Cardiac atrium fibroblast (primary cell): ENCODE measurements at places on chromosomes 2 and 18. TPM values are rescaled to one million over a fixed set of nuclear protein-coding genes. Genes with fewer than 3 reads are reported as not detected.

The CABYR gene
- total RNA-seq, result 1.8 and 2.0 TPM in 2 replicates

The ATP6V1B1 gene
- total RNA-seq, result 1.1 and 2.2 TPM in 2 replicates

The COX5B gene
- 265 and 287 TPM in 2 replicates for total RNA-seq

The REG3G gene
- total RNA-seq, result not detected in 2 replicates

The RBBP8 gene
- total RNA-seq, result 12.6 and 13.3 TPM in 2 replicates

The PFN4 gene
- total RNA-seq, result not detected in 2 replicates

The HAAO gene
- total RNA-seq, result not detected in 2 replicates

The LRPPRC gene
- 31.2 and 42.3 TPM in 2 replicates for total RNA-seq

The OR6B2 gene
- total RNA-seq, result not detected in 2 replicates

The TMEM198 gene
- 5.4 and 5.8 TPM in 2 replicates for total RNA-seq

The FHOD3 gene
- total RNA-seq, result under 0.01 and 0.18 TPM in 2 replicates

The ECEL1 gene
- not detected in 2 replicates for total RNA-seq

The DYSF gene
- total RNA-seq, result 6.3 and 12.2 TPM in 2 replicates

The LRRC30 gene
- total RNA-seq, result not detected in 2 replicates

The DSG4 gene
- total RNA-seq, result not detected in 2 replicates

The GAD1 gene
- total RNA-seq, result not detected in 2 replicates

The NTSR2 gene
- not detected in 2 replicates for total RNA-seq

The NYAP2 gene
- not detected in 2 replicates for total RNA-seq

The STK36 gene
- total RNA-seq, result 20.1 and 21.7 TPM in 2 replicates

The SRD5A2 gene
- not detected in 2 replicates for total RNA-seq

The PPP1R1C gene
- not detected in 2 replicates for total RNA-seq

The RNF144A gene
- total RNA-seq, result 1.9 and 5.4 TPM in 2 replicates

The GCKR gene
- 0.32 TPM in 1 of 2 replicates, not detected in the other for total RNA-seq

The INHA gene
- not detected in 2 replicates for total RNA-seq

The CERKL gene
- not detected in 2 replicates for total RNA-seq

The ATG9A gene
- total RNA-seq, result 57.6 and 109 TPM in 2 replicates

The OTX1 gene
- not detected in 2 replicates for total RNA-seq

The OTOS gene
- total RNA-seq, result not detected in 2 replicates

The SYT4 gene
- not detected in 2 replicates for total RNA-seq

The LYG2 gene
- not detected in 2 replicates for total RNA-seq

The FLACC1 gene
- 1.4 TPM in 1 of 2 replicates, not detected in the other for total RNA-seq

The DSEL gene
- 21.3 and 26.1 TPM in 2 replicates for total RNA-seq

The DUSP19 gene
- total RNA-seq, result 1.5 and 2.5 TPM in 2 replicates

The TMEM87B gene
- 25.5 and 34.5 TPM in 2 replicates for total RNA-seq

The UGT1A4 gene
- total RNA-seq, result not detected in 2 replicates

The IL1R2 gene
- 4.9 and 6.9 TPM in 2 replicates for total RNA-seq

The CYP27A1 gene
- 2.7 and 2.9 TPM in 2 replicates for total RNA-seq

The GPR39 gene
- total RNA-seq, result 0.65 and 0.90 TPM in 2 replicates

The UGT1A3 gene
- total RNA-seq, result not detected in 2 replicates

The SIGLEC15 gene
- not detected in 2 replicates for total RNA-seq

The MBP gene
- 10.5 and 15.7 TPM in 2 replicates for total RNA-seq

The POMC gene
- 0.18 and 2.8 TPM in 2 replicates for total RNA-seq

The FANCL gene
- 3.4 and 9.4 TPM in 2 replicates for total RNA-seq

The ERICH2 gene
- not detected in 2 replicates for total RNA-seq

The CCL20 gene
- total RNA-seq, result 0.54 and 0.65 TPM in 2 replicates

The ZDBF2 gene
- total RNA-seq, result 7.6 and 7.9 TPM in 2 replicates

The RAB11FIP5 gene
- total RNA-seq, result 33.2 and 40.7 TPM in 2 replicates

The IL37 gene
- total RNA-seq, result not detected in 2 replicates

The NT5C1B gene
- total RNA-seq, result not detected in 2 replicates

The UPP2 gene
- total RNA-seq, result not detected in 2 replicates

The PLEKHH2 gene
- 0.90 and 1.8 TPM in 2 replicates for total RNA-seq

The TUBB8B gene
- total RNA-seq, result not detected in 2 replicates

The ALPG gene
- not detected in 2 replicates for total RNA-seq
